ENCODE measurements at places on chromosomes 11 and 22.

DNA sequence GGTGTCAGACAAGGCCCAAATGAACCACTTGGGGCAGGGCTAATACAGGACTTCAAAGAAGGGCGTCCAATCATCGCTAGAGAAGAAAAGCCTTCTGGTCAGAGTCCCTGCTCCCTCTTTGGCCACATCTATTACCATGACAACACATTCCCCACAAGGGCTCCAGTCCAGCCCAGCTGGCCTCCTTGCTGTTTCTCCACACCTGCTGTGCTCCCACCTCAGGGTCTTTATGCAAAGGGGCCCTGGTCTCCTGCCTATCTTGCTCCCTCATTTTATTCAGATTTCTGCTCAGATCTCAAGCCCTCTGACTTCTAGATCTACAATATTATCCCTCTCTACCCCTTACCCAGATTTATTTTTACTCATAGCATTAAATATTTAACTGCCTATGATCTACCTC, 58.0 kb upstream of the KIRREL3 start:
- no peak for DNase-seq

DNA sequence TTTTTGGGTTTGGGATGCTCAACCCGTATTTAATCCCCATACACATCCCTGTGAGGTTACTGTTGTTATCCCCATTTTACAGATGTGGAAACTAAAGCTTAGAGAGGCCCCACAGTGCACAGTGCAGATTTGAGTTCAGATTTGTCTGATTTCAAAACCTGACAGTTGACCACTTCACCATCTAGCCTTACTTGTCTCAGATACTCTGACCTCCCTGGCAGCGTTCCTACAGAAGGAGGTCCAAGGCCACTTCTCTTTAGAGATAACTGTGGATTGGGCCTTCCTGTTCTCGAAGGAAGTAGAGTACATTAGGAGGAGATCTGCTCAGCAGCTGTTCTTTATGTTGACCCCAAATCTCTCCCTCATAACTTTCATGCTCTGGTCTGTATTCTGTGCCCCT, 46.7 kb upstream of the CTTN start:
- no peak for DNase-seq

DNA sequence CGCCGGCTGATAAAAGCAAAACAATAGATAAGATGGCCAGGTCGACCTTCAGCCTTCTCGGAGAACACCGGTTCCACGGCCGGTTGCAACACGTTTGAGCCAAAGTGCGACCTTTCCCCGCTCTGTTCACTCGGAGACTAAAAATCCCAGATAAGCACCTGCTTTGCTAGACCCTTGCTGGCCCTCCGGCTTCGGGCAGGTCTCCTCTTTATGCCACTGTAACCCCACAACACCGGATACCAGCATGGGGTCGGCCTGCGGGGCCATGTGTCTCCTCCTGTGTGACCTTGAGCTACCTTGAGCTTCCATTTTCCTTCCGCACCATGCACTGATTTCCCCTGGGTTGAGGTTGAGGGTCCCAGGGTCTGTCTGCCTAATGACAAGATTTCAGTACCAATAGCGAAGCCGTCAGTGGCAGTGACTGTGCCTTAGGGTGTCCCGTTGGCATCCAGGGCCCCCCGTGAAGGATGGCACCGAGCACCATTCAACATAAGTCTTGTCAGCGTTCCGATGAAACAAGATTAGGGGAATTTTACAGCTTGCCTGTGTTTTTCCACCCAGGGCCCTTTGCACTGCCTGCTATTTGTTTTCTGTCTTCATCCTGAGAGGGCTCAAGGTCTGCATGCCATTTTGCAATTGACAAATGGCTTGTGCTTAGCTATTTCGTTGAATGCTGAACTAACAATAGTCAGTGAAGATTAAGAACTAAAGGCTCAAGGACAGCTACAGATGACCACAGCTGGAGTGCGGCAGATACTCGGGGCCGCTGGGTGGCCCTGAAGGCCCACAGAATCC, 118.6 kb downstream of the KCNQ1 start:
- DNase-seq: no peak

- DNase-seq: no peak
Observed at GRCh38 chr11:78189851-78190250, 1.1 kb downstream of the USP35 start.

- no peak for DNase-seq
Observed at GRCh38 chr11:32154275-32154674, 63.4 kb downstream of the RCN1 start.

DNA sequence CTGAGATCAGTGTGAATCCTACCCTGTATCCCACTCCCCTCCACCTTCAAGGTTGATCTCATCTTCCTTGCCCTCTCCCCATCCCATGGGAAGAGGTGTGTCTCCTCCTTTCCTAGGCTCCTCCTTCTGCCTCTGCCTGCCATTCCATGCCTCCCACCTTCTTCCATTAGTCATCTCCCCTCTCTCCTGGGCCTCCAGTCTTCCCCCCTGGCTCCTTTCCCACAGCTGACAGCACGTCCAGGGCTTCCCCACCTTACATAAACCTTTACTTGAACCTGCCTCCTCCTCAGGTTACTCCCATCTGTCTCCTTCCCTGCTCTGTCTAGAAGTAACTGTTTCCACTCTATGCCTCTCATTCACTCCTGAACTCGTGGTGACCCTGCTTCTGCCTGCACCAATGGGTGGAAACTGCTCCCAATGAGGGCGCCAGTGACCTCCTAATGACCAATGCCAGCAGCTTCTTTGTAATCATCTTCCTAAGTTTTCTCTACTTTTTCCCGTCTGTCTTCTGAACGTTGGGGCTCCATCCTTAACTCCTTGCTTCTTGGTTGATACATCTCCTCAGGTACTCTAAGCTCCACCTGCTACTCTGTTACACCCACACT, 266.9 kb upstream of the NARS2 start:
- DNase-seq: no peak

Measured in cortex of kidney (tissue), 1 donor.